Stimulated activated memory B cell treated with anti-CD40 and anti-IgM and Interleukin-4, amounts not matched to agents 10 μg/mL and 1 μg/mL and 100 μg/mL, for 72 hours (primary cell): ENCODE measurements at places on chromosomes 11 and 22.
A peak's percentile ranks its signal among the peaks of the same experiment; 100 is the strongest.

DNA sequence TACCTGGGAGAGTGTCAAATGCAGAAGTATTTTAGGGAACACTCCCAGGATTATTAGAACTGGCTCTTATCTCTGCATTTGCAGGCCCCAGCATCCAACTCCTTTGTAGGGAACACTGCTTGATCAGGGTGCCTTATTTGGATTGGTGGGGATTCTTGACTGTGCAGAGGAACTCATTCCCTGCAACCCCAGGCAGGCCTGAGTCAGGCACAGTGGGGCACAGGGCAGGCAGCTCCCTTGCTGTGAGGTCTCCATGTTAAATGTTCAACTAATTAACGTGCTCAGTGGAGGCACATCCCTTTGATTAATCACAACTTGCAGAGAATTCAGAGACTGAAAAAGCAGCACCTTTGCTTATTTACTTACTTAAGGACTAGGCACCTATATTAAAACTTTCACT lies 102.3 kb upstream of the TENM4 start:
- H3K27ac ChIP-seq: no peak overlapping the region
- H3K4me3 ChIP-seq: no peak overlapping the region
- H3K4me1 ChIP-seq: no peaks in the 10 kb centered on the region
- no peaks in the 10 kb centered on the region for H3K36me3 ChIP-seq

DNA sequence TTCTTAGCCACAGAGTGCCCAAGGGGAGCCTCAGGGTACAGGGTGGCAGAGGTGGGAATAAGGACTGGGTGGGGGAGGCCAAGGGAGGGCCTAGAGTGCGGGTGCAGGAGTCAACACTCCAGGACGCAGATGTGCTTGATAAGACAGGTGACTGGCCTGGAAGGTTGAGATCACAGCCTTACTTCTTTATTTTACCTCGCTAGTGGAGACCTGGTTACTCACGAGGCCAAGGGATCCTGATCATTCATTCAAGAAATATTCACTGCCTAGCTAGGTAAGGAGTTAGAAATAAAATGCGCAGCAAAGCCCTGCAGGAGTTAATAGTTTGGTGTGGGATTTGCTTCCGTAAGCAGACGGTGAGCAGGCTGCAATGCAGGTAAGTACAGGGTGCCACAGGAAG lies 13.2 kb upstream of the PEX26 start:
- ATAC-seq: no peak
- H3K4me3 ChIP-seq: no peak overlapping the region

DNA sequence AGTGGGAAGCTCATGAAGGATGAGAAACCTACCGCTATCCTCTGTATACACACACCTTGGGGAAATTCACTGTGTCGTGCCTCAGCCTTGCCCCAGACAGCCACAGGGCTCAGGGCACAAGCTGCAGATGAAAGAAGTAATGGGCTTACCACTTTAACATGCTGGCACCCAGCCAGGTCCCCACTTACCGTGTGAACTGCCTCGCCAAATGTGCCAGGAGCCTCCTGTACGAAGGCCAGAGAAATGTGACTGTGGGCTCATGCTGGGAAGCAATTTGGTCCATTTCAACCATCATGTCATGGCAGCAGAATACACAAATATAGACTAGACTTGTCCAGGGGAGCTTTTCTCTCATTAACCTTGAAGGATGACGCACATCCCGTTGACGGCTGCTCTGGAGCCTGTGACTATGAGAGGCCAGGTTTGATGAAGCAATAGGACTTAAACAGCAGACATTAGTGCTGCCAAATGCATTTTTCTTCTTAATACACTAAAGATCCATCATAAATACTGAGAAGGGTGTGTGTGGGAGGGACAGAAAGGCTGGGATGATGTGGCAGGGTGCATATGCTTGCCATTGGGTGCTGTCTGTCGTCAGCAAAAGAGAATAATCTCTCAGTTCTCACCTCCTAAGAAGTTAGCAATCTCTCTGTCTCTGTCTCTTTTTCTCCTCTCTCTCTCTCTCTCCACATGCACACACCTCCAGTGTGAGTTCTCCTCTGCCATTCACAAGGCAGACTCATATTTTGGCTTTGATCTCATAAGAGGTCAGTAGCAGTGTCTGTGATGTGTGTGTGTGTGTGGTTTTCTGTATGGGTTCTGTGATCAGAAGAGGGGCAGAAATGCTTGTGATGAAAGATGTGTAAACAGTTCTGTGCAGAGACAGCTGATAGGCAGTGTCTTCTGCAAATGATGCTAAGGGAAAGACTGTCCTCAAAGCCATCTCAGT lies 142.4 kb downstream of the KIRREL3 start:
- no peaks in the 10 kb centered on the region for H3K36me3 ChIP-seq
- no peak overlapping the region for H3K4me3 ChIP-seq
- H3K27ac ChIP-seq: no peak overlapping the region
- ATAC-seq: no peak

- peak overlapping the region; percentile 70 for H3K4me3 ChIP-seq
- peaks cover 55% of the 10 kb centered on the region for H3K4me1 ChIP-seq
- H3K27me3 ChIP-seq: no peaks in the 10 kb centered on the region
- peak overlapping the region; percentile 89 for H3K27ac ChIP-seq
These were observed 33.5 kb downstream of the ETS1 start for GRCh38 chr11:128553662-128554362.

DNA sequence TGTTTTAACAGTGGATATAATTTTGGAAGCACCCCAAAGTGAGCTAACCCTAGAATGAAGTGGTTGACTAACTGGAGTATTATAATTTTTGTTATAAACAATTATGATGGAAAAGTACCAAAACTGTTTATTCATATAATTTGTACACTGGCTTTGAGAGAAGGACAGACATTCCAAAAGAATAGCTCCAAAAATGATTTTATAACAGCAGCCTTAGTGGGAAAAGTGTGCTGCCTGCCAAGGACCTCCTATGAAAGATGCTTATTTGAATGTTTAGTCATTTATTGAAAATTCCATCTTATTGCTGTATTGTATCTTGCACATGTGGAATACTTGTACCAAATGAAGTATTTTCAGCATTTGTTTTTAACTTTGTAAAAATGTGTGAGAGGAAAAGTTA lies 169.8 kb downstream of the GUCY1A2 start:
- H3K27me3 ChIP-seq: no peaks in the 10 kb centered on the region
- no peak for ATAC-seq
- H3K4me3 ChIP-seq: no peak overlapping the region
- H3K27ac ChIP-seq: no peak overlapping the region
- no peaks in the 10 kb centered on the region for H3K36me3 ChIP-seq

GRCh38 chr11:70493891-70494290 lies 95.6 kb downstream of the CTTN start:
- peaks cover 6% of the 10 kb centered on the region for H3K36me3 ChIP-seq
- no peak for ATAC-seq
- no peak overlapping the region for H3K27ac ChIP-seq
- no peaks in the 10 kb centered on the region for H3K4me1 ChIP-seq
- no peak overlapping the region for H3K4me3 ChIP-seq

GRCh38 chr11:128619007-128619406 lies 31.6 kb upstream of the ETS1 start:
- H3K27me3 ChIP-seq: no peaks in the 10 kb centered on the region
- H3K4me1 ChIP-seq: peaks cover 80% of the 10 kb centered on the region
- H3K36me3 ChIP-seq: no peaks in the 10 kb centered on the region
- H3K4me3 ChIP-seq: no peak overlapping the region
- peak overlapping the region; percentile 93 for H3K27ac ChIP-seq

DNA sequence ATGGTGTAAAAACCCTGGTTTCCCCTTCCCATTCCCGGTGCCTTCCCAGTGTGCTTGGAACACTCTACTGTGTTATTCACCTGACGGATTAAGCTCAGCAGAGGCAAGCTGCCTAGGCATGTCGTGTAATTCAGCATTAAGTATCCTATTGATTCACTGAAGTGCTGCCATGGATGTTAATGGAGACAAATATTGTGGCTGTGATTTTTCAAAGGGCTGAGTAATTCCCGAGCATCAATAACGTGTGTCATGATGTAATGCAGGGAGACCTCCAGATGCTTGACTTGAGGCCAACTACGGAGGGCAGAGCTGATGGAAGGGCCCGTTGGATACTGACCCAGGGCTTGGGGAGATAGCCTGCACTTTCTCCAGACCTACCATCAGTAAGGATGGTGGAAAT lies 269.0 kb downstream of the ST3GAL4 start:
- no peak overlapping the region for H3K27ac ChIP-seq
- ATAC-seq: no peak
- peaks cover 33% of the 10 kb centered on the region for H3K27me3 ChIP-seq
- no peaks in the 10 kb centered on the region for H3K36me3 ChIP-seq
- H3K4me1 ChIP-seq: no peaks in the 10 kb centered on the region

- no peak overlapping the region for H3K4me3 ChIP-seq
- H3K4me1 ChIP-seq: peaks cover 2% of the 10 kb centered on the region
- H3K27ac ChIP-seq: no peak overlapping the region
- peaks cover 39% of the 10 kb centered on the region for H3K36me3 ChIP-seq
- H3K27me3 ChIP-seq: no peaks in the 10 kb centered on the region
These were observed 10.9 kb downstream of the ZNF74 start for GRCh38 chr22:20404881-20405280.

GRCh38 chr22:37318364-37319109 lies 36.2 kb downstream of the CYTH4 start:
- H3K4me1 ChIP-seq: peaks cover 33% of the 10 kb centered on the region
- H3K27ac ChIP-seq: no peak overlapping the region
- H3K36me3 ChIP-seq: no peaks in the 10 kb centered on the region

- no peak for ATAC-seq
- H3K36me3 ChIP-seq: no peaks in the 10 kb centered on the region
- H3K27me3 ChIP-seq: peaks cover 57% of the 10 kb centered on the region
- H3K4me3 ChIP-seq: no peak overlapping the region
- H3K4me1 ChIP-seq: peaks cover 7% of the 10 kb centered on the region
- no peak overlapping the region for H3K27ac ChIP-seq
These were observed 25.6 kb upstream of the PKNOX2 start for GRCh38 chr11:125138966-125139365.
